ENCODE measurements at places on chromosomes 1 and 21.

- DNase-seq = no peak
Measured at GRCh38 chr1:88917321-88918025, 26.1 kb upstream of the GTF2B start.

GRCh38 chr1:32068957-32069588 lies 3.7 kb upstream of the TMEM39B start:
- no peak for DNase-seq

DNA sequence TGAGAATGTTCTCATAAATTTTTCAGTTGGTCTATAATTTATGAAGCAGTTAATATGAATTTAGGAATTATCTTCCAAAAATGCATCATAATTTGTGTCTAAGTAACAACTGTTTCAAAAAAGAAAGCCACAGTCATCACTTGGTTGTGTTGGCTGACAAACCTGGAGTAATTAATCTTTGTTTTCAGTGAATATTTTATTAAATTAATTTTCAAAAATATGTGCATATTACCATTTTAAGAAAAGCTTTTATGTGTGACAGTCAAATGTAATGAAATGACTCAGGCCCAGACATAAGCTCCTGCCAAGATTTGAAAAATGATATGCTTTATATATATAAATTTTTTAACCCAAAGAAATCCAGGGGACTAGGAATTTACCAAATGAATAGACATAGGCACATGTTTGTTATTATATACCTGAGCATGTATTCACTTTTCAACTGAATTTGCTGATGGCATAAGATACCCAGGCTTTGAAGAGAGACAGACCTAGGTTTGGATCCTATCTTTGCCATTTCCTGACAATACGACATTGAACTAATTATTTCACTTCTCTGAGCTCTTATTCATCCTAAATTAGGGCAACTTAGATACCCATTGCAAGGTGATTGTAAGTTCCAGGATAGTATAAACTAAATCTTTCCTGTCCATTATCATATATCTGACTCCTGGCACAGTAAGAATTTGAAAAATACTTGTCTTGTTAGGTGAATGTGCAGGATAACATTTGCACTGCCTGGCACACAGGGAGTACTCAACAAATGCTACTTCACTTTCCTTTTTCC lies 729.5 kb upstream of the ADGRL2 start:
- DNase-seq = no peak

- DNase-seq = no peak
Measured at GRCh38 chr1:22607154-22607553, 29.3 kb upstream of the C1QA start.

GRCh38 chr1:41365772-41366454 lies 4.7 kb downstream of the FOXO6 start:
- DNase-seq = no peak

- DNase-seq = no peak
Measured at GRCh38 chr1:23567629-23567995, 8.3 kb upstream of the ID3 start.

GRCh38 chr1:162954824-162955223 lies 93.8 kb upstream of the CCDC190 start:
- no peak for DNase-seq

DNA sequence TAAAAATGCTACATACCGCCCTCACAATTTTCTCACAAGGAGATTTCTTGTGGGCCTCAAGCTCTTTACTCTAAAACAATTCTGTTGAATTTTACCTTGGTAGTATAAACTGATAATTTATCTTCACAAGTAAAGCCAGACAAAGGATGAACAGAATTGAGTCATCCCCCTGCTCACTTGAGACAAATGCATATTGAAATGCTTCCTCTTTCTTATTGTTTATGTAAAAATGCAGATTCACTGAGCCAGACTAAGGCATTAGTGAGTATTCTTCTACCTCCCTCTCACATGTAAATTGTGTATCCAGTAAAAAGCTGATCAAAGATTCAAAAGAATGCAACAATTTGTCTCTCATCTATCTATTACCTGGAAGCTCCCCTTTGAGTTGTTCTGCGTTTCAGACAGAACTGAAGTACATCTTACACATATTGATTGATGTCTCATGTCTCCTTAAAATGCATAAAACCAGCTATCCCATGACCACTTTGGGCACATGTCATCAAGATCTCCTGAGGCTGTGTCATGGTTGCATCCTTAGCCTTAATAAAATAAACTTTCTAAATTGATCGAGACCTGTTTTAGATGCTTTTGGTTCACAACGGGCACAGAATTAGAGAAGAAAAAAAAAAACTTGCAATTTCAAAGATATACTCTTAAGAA lies 743.1 kb upstream of the B3GALT2 start:
- DNase-seq = no peak

GRCh38 chr1:107272321-107272720 lies 131.5 kb downstream of the NTNG1 start:
- DNase-seq = no peak

DNA sequence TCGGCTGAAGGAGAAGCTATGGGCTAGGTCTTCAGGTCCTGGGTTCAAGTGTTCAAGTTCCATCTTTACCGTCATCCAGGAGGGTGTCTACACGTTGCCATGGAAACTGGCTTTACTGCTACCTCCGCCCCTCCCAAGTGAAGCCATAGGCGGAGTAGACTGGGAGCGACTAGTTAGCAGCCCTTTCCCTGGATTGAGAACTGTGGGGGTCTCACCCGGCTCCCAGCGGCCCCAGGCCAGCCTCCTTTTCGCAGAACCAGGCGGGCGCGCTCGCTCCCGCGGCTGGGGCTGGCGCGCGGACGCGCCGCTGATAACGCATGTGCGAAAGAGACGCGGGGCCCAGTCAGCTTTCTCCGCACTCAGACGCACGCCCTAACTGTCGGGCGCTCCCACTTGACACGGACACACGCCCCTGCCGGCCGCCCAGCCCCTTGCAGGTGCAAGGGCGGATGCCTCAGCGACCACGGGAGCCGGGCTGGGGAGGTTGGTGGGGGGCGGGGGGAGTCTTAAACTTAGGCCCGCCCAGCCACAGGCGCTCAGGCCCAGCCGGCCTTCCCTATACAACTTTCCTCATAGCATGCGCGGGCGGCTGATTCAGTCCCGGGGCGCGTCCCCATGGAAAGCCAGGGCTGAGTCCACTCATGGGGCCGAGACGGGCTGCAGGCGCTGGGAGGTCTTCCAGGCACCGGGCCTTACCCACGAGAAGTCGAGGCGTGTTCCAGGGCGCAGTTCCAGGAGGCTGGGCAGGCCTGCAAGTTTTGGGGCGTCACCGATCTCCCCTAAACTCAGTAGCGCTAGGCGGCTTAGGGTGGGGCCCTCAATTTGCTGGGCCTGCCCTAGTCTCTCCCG lies 7.4 kb downstream of the EFNA4 start:
- DNase-seq = peak; percentile 59

- DNase-seq = no peak
Measured at GRCh38 chr1:69930396-69930795, 275.0 kb downstream of the LRRC40 start.

GRCh38 chr21:46114963-46115362 lies 17.1 kb downstream of the COL6A2 start:
- DNase-seq = no peak

Measured in stimulated activated CD4-positive, alpha-beta T cell treated with anti-CD3 and anti-CD28 coated beads, Interleukin-12 subunit alpha, Interleukin-12 subunit beta, amount 100 ng/mL, for 24 hours (primary cell).